ENCODE measurements at places on chromosomes 12 and 14. TPM values are rescaled to one million over a fixed set of nuclear protein-coding genes. Genes with fewer than 3 reads are reported as not detected.

CHGA gene
- not detected for total RNA-seq

GATC gene
- 18.0 TPM for total RNA-seq

LRRC9 gene
- total RNA-seq = not detected

TXNDC16 gene
- total RNA-seq = 6.4 TPM

OTX2 gene
- total RNA-seq = not detected

IAPP gene
- total RNA-seq = not detected

EDDM3A gene
- total RNA-seq = not detected

GDF3 gene
- total RNA-seq = not detected

GDF11 gene
- 18.3 TPM for total RNA-seq

ABCC9 gene
- total RNA-seq = 1.8 TPM

DNA sequence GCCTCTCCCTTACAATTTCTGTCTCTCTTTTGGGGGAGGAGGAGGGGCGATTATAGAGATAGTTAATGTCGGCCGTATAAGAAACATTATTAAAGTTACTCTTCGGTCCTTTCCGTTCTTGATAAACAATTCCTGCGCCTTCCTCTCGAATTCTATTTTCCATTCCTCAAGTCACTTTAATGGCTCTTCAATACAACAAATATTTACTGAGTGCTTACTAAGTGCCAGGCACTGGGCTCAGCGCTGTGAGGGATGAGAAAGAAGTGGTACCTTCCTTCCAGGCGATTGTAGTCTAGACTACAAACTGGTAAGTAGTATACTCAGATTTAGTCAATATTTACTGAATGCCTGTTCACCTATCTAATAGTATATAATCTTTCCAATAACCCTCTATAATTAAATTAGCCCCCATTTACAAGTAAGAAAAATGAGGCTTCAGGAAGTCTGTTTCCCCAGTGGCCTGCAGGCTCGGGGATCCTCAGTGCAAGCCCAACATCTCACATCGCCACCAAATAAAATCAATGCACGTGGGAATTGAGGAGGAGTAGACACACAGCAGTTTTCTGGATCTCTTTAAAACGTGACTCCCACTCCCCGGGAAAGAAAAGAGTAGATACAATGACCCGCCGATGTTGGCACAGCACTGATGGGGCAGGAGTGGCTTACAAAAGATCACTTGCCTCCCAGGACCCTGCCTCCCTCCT is 589 bp upstream of the ZNF219 start:
- no peaks in the 10 kb centered on the region for H3K36me3 ChIP-seq
- no peaks in the 10 kb centered on the region for H3K27me3 ChIP-seq
- no peak for DNase-seq
- peak overlapping the region; percentile 76 for H3K4me3 ChIP-seq

GRCh38 chr14:105375635-105376057 is 22.7 kb upstream of the TEX22 start:
- peaks cover 11% of the 10 kb centered on the region for H3K36me3 ChIP-seq
- no peaks in the 10 kb centered on the region for H3K27me3 ChIP-seq
- no peak for DNase-seq

- no peak for DNase-seq
- H3K4me3 ChIP-seq = no peak overlapping the region
- H3K36me3 ChIP-seq = no peaks in the 10 kb centered on the region
- no peaks in the 10 kb centered on the region for H3K27me3 ChIP-seq
Observed at GRCh38 chr12:100953677-100954076, 159.1 kb downstream of the ANO4 start.

- DNase-seq = no peak
- H3K27me3 ChIP-seq = no peaks in the 10 kb centered on the region
- no peak overlapping the region for H3K27ac ChIP-seq
- H3K36me3 ChIP-seq = peaks cover 7% of the 10 kb centered on the region
Observed at GRCh38 chr12:27635349-27635972, 60.8 kb upstream of the REP15 start.

DNA sequence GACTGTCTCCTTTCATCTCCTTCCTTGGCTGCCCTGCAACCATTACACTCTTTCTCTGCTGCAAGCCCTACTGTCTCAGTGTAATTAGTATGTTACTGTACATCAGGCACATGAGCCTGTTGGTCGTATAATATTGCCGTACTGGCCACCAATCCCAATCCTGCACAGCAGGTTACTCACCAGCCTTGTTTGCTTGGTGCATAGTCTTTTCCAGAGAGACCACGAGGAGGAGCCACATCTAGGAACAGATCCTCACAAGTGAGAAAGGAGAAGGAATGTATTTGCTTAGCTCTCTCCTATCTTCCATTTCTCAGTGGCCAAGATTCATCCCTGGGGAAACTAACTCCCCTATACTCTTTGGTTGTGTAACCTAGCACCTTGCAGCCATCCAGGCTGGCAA is 33.0 kb upstream of the BICDL1 start:
- H3K4me1 ChIP-seq = no peaks in the 10 kb centered on the region
- no peak for DNase-seq
- no peak overlapping the region for H3K27ac ChIP-seq
- H3K27me3 ChIP-seq = peaks cover 2% of the 10 kb centered on the region
- no peaks in the 10 kb centered on the region for H3K36me3 ChIP-seq

DNA sequence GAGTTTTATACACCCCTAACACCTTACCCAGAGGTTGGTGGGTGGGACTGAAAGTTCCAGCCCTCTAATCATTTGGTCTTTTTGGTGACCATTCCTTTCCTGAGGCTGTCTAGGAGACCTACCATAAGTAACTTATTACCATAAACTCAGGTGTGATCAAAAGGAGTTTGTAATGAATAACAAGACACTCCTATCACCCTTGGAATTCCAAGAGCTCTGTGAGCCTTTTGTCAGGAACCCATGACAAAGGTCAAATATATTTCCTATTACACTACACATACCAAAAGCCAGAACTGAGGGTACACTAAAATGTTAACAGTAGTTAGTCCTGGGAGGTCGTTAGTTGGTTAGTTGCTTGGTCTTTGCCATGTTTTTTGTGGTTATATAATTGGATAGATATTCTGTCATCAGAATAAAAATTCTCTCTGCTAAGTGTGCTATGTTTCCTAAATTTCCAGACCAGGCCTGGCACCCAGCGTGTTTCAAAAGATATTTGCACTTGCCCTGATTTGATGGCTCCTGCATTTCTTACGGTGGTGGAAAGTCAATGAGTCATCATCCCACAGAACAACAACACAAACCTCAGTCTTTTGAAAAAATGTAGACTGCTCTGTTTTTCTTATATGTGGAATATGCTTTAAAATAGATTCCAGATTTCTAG is 27.0 kb upstream of the AKAP5 start:
- peaks cover 22% of the 10 kb centered on the region for H3K36me3 ChIP-seq
- H3K4me1 ChIP-seq = peaks cover 58% of the 10 kb centered on the region
- no peaks in the 10 kb centered on the region for H3K27me3 ChIP-seq
- H3K4me3 ChIP-seq = no peak overlapping the region

DNA sequence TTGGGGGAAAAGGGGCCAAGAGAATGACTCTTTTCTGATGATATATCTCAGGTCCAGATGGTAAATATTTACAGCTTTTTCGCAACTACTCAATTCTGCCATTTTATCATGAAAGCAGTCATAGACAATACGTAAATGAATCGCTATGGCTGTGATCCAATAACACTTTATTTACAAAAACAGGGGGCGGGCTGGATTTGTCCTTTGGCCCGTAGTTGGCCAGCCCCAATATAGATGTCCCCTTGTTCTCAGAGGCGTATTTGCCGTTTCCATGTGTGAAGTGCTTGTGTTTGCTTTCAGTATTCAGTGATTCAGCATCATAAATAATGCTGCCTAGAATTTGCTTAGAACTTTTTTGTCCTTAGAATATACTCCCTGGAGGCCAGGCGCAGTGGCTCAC is 77.2 kb downstream of the CCDC92 start:
- H3K27ac ChIP-seq = no peak overlapping the region
- H3K4me3 ChIP-seq = no peak overlapping the region
- H3K36me3 ChIP-seq = no peaks in the 10 kb centered on the region
- H3K4me1 ChIP-seq = peaks cover 15% of the 10 kb centered on the region
- DNase-seq = no peak

GRCh38 chr14:83172363-83172762 is 1638.7 kb upstream of the SEL1L start:
- H3K27me3 ChIP-seq = no peaks in the 10 kb centered on the region
- H3K4me1 ChIP-seq = peaks cover 5% of the 10 kb centered on the region
- H3K36me3 ChIP-seq = no peaks in the 10 kb centered on the region
- H3K27ac ChIP-seq = no peak overlapping the region
- H3K4me3 ChIP-seq = no peak overlapping the region
- DNase-seq = no peak

GRCh38 chr12:110349514-110350151 is 53.9 kb downstream of the ANAPC7 start:
- H3K4me1 ChIP-seq = peaks cover 3% of the 10 kb centered on the region
- no peaks in the 10 kb centered on the region for H3K27me3 ChIP-seq
- H3K4me3 ChIP-seq = no peak overlapping the region
- H3K27ac ChIP-seq = peak overlapping the region; percentile 38
- H3K36me3 ChIP-seq = peaks cover 36% of the 10 kb centered on the region

DNA sequence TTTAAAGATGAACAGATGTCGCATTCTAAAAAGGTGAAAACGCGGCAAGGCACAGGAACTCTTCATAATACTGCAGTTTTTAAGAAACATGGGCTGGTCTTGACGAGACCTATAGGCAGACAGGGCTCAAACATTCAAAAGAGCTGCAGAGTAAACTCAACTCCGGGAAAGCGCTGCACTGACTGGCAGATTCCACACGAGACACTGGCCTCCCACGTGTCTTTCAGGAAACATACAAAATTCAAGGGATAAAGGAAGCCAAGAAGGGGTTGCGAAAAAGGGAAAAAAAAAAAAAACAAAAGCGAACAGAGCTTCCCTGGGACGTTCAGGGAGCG is 614 bp upstream of the ARF6 start:
- DNase-seq = no peak
- H3K27ac ChIP-seq = peak overlapping the region; percentile 100
- H3K27me3 ChIP-seq = no peaks in the 10 kb centered on the region
- H3K4me3 ChIP-seq = peak overlapping the region; percentile 92
- H3K36me3 ChIP-seq = peaks cover 22% of the 10 kb centered on the region
- peaks cover 40% of the 10 kb centered on the region for H3K4me1 ChIP-seq

DNA sequence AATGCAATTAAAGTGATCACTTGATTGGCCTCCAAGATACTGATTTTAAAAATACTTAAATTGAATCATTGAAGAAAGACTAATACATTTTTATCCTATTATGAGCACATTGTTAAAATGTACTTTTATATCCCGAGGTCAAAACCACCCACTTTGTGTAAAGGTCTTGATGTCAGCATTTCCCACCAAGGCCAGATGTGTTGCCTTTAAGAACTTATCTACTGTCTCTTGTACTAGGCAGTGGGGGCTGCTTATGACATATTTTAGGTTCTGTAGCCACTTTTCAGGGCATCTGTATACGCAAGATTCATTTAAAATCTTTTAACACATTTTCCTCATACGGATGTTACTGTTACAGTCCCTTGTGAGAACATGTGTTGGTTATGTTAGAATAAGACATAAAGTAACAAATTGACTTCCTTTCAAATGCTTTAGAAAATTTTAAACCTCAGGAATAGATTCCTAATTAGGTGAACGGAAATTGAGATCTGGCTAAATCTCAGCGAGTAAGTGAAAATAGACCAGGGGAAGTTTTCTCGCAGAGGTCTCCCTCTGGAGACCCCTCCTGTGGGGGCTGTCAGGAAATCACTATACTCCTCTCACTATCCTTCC is 456.2 kb downstream of the ADAMTS20 start:
- DNase-seq = no peak
- peaks cover 21% of the 10 kb centered on the region for H3K4me1 ChIP-seq
- no peaks in the 10 kb centered on the region for H3K27me3 ChIP-seq

DNA sequence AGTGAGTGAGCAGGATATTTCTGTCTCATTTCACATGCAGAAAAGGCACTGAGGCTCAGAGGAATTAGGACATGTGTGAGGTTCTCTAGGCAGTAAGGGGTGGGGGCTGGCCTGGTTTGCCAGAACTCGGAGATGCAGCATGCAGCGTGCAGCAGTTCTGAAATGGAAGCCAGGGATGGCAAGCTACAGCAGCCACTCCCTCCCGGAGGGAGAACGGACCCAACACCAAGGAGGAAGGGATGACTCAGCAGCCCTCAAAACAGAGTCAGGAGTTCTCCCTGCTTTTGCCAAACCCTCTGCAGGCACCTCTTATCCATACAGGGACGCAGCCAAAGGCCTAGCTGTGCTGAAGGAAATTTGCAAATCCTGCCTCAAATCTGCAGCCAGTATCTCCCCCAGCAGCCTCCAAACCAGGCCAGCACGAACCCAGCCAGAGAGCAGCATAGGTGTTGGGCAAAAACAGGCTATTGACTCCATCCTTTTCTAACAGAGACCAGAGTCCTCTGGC is 10.3 kb upstream of the SERPINA3 start:
- peak overlapping the region; percentile 98 for H3K27ac ChIP-seq
- H3K27me3 ChIP-seq = no peaks in the 10 kb centered on the region
- H3K36me3 ChIP-seq = no peaks in the 10 kb centered on the region
- no peak overlapping the region for H3K4me3 ChIP-seq
- DNase-seq = no peak
- H3K4me1 ChIP-seq = peaks cover 40% of the 10 kb centered on the region

DNA sequence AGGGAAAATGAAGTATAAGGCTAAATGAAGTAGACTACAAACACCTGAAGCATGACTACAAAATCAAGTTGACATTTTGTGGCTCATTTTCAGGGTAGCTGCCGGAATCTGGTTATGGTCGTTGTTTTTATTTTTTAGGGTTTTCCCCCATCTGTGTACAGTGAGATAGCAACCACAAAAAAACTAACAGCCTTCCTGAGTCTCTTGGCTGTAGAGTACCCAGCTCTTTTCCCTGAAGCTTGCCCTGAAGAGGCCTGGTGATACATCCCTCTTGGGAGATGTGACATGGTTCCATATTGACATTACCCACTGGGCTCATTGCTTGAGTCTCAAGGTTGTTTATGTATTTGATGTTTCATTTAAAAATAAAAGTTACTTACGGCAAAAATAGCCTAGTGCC is 424.0 kb downstream of the ZFP36L1 start:
- no peak overlapping the region for H3K27ac ChIP-seq
- no peak overlapping the region for H3K4me3 ChIP-seq
- H3K4me1 ChIP-seq = peaks cover 39% of the 10 kb centered on the region
- no peak for DNase-seq

DNA sequence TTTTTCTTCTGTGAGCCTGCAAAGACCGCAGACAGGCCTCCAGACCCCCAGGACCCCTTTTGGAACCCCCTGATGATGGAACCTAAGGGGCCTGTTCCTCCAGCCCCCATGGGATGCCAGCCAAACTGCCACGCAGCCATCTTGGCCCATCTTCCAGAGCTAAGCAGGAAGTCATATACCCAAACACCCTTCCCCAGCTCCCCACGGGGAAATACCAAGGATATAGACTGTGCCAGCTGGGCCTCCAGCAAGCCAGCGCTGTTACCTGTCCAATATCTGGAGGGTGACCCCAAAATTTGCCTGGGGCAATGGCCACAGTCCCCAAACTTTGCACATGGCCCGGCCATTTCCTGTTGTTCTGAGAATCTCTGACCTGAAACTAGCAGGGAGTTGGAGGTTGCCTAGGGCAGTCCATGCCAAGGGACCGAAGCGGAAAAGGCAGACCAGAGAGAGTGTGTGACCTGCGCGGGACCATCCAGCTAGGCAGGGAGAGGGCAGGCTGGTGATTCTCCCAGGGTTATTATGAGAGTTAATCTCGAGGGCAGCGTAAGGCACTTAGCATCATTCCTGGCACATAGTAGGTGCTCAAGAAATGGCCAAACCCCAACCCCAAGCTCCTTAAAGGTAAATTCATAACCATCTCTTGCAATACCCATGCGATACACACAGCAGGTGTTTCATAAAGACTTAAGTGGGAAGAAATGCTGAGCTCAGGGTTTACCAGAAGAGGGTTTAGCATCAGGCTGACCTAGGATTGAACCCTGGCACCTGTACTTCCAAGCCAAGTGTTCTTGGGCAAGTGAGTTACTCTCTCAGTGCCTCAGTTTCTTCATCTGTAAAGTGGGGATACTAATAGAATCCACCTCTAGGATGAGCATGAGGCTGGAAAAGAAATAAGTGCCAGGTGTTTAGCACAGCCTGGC is 2.6 kb upstream of the RASAL1 start:
- H3K4me3 ChIP-seq = no peak overlapping the region
- no peaks in the 10 kb centered on the region for H3K36me3 ChIP-seq
- no peak overlapping the region for H3K27ac ChIP-seq
- no peaks in the 10 kb centered on the region for H3K4me1 ChIP-seq
